Left forelimb (tissue), 1 donor: ENCODE measurements at places on chromosomes 12 and 14.
A peak's percentile ranks its signal among the peaks of the same experiment; 100 is the strongest.

- DNase-seq = no peak
Observed at GRCh38 chr12:75774261-75775052, 257.1 kb downstream of the PHLDA1 start.

GRCh38 chr12:8841778-8842177, 19.4 kb downstream of the A2ML1 start:
- DNase-seq = no peak

- peak; percentile 76 for DNase-seq
Observed at GRCh38 chr12:126742241-126742641, 1524.7 kb upstream of the TMEM132C start.

DNA sequence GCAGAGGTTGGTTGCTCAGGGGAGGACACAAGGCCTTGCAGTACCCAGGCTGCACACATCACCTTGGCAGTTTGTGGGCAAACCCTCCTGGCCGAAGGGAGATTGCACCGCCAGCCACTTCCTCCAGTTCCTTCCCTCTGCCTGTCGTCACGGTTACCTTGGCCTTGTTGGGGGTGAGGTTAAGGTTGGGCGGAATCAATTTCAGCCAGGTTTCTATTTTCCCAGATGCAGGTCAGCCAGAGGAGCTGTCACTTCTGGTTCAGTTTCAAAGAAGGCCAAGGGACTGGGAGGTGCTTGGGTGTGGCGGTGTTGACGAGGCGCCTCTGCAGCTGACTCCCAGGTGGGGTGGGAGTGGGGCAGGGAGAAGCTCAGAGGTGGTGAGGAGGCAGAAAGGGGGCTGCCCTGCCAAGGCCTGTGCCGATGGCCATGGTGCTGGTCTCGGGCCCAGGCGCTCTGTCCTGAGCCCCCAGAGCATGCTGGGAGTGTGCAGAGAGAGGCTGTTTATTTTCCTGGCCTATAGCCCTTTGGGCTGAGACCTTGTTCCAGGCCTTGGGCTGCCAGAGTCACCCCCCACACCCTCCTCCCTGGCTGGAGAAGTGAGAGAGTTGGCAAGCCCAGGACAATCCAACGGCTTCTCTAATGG, 31.4 kb downstream of the JDP2 start:
- no peak for DNase-seq

GRCh38 chr12:29167988-29168387, 18.9 kb downstream of the FAR2 start:
- no peak for DNase-seq
